Stimulated activated naive CD4-positive, alpha-beta T cell (primary cell): ENCODE measurements at places on chromosomes 1 and 21.

DNA sequence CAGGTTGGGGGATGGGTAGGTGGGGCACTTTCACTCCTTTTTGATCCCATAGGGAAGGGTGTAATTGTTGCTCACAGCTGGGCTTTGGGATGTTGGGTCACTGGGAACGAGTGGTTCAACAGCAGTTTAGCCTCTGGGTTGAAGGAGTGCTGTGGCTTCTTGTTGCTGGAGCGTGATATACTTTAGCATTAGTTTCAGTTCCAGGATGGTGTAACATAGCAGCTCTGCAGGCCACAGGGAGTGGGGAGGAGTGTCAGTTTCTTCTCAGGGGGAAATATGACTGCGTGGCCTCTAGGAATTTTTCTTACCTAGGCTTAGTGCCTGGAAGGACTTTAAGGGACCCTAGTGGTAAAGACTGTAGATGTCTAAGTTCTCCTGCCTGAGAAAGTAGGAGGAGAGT is 1105.3 kb upstream of the TMPRSS15 start:
- no peak for DNase-seq

- peak; percentile 85 for DNase-seq
Observed at GRCh38 chr1:52726265-52727113, at the start of gene ZYG11B. TSS of gene ZYG11B (plus strand) at chr1:52726453. CDS start at chr1:52726654, 201 bp downstream.

DNA sequence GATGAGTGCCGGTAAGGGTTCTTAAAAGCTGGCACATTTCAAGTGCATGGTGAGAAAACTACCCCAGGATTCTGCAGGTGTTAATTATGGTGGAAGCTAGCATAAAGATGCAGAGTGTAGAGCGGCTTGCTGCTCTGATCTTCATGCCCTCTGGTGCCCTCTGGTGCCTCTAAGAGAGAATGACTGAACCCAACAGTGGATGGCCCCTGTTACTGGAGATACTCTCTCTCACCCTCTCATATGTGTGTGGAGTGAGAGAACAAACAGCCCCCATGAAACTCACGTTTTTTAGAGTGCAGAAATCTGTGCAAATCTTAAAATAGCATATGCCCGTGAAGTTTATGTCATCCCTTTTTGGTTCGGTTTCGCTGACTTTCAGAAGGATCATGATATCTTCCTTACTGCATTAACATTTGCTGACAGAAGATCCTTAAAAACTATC is 90.0 kb downstream of the GRIK1 start:
- peak; percentile 8 for DNase-seq

DNA sequence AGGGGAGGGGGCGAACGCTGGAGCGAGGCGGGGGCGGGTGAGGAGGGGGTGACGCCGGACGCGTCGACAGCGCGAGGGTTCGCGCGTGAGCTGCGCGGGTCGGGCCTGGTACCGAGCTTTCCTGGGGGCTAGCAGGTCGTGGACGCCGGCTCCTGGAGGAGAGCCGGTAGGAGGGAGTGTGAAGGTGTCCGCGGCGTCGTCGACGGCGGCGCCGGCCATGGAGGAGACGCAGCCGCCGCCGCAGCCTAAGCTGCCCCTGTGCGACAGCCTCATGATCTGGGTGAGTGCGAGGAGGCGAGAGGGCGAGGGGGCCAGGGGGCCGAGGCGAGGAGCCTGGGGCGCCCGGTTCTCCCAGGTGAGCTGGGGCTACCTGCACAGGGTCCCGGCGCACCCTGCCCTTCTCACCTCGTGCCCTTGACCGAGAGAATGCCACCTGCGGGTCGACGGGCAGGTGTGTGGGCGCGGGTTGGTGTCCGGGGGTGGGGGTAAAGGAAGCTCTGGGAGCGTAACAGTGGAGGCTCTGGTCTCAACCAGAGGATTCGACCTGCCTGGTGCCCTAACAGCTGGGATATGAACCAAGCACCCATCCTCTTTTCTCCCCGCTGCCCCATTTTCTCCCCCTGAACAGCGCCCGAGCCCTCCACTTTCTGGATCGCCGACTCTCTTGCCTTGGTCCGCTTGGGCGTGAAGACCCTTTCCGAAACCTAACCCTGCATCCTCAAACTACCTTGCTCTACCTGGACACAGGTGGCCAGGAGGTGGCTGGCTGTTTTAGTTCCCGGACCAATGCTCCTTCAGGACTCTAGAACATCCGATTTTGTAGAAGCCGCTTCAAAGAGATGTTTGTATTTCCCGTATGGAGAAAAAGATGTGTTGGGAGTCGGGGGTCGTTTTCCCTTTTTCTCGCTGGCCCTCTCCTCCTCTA is at the start of gene HOOK1:
TSS of gene HOOK1 (plus strand) at position 49 of the 925 bp plus-strand sequence. CDS start at position 218, 169 bp downstream.
- no peak for DNase-seq

DNA sequence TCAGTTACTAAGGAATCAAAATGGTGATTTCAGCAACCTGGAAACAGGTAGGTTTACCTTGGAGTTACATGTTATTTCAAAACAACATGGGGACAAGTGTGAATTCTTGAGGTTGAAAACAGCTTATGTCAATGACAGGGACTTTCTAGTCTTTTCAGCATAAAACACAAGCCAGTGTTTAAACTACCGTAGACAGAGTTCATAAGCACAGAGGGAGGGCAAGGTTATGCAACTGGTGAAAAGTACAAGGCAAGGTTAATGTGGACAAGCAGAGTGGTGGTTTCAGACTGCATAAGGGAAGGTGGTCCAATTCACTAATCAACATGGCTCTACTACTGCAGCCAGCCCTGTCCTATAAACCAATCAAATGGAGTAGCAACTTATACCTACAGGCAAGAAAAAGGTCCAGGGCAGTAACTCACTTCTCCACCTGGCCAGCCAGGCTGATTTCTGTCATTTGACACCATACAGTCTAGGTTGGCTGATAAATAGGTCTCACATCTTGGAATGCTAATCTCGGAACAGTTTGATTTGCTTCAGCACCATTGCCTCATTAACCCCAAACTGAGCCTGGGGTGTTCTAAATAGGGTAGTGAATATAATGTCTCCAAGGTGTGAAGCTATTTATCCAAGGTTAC is 250.3 kb upstream of the PROX1 start:
- DNase-seq, result no peak

GRCh38 chr1:179318491-179318890 is 24.9 kb downstream of the SOAT1 start:
- DNase-seq, result no peak

- DNase-seq, result no peak
Observed at GRCh38 chr1:227760377-227760776, 25.1 kb downstream of the SNAP47 start.

- DNase-seq, result no peak
Observed at GRCh38 chr1:114126261-114127095, 27.2 kb downstream of the SYT6 start.

DNA sequence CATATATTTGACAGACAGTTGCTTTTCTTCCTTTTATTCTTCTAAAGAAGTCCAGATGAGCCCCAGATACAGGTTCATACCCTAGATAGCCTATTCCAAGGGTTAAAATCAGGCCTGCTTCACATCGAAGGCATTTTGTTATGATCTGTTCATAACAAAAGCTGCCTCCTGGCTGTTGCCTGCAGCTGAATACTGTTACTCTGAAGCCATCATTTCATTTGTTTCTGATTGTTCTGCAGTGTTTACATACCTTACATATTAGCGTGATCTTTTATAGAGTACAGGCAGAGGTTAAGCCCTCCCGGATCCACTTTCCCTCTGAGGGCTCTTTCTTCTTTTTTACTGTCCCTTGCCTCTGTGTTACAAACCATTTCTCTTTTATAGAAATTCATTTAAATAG is 219.0 kb upstream of the HOOK1 start:
- no peak for DNase-seq

- DNase-seq, result no peak
Observed at GRCh38 chr21:33975548-33976081, 60.0 kb upstream of the ATP5PO start.

GRCh38 chr1:59579222-59579621 is 235.5 kb upstream of the HOOK1 start:
- no peak for DNase-seq
